ENCODE measurements at places on chromosomes 4 and X. TPM values are rescaled to one million over a fixed set of nuclear protein-coding genes. Genes with fewer than 3 reads are reported as not detected.

Gene PNMA6F
- total RNA-seq = not detected

Gene MTMR8
- total RNA-seq = 1.3 TPM

Gene VCX3A
- total RNA-seq = not detected

Gene C4orf51
- not detected for total RNA-seq

DNA sequence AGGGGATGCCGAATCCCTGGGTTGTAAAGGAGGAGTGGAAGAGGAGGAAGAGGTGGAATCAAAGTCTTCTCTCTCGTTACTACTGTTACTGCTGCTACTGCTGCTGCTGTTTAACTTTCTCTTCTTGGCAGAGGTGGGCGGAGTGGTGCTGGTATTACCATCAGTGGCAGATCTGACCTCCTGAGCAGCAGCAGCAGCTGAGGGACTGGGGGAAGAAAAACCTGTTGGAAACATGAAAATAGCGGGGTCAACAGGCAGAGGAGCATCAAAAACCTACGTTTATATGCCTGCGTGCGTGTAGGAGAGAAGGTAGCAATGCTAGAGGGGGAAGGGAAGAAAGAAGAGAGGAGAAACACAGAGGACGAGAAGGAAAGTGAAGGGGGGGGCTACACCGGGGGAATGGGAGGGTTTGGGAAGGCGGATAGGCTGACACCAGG is 339 bp downstream of the CUL4B start:
- peaks cover 6% of the 10 kb centered on the region for H3K4me1 ChIP-seq
- H3K27ac ChIP-seq = peak overlapping the region; percentile 94
- H3K4me3 ChIP-seq = peak overlapping the region; percentile 75
- H3K36me3 ChIP-seq = no peaks in the 10 kb centered on the region
- peak; percentile 39 for DNase-seq

DNA sequence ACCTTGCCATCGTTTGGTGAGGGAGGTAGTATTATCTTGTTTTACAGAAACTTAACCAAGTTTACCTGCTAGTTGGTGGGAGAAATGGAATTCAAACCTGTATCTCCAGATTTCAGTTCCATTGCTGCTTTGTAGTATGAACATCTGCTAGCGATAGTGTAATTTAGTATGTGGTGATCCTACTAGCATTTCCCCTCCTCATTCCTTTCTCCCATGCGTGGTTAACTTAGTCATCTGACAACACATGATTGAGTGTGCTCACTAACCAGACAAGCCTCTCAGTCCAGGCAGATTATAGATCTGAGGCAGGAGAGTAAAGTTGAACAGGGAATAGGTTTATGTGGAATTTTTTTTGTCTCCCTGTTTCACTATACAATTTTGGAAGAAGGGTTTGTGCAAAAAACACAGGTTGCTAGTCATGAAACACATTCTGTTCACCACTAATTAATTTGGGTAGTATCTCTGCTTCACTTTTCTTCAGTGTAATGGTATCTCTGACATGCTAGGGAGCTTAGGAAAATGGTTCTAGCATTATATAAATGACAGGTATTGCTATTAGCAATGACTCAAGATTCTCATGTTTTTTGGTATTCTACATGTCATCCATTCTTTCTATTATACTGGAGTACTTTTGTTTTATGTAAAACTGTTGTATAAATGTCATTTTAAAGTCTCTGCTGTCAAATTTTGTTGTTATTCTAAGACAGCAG is 21.7 kb downstream of the RBPJ start:
- H3K27me3 ChIP-seq = no peaks in the 10 kb centered on the region
- no peaks in the 10 kb centered on the region for H3K36me3 ChIP-seq
- DNase-seq = no peak
- H3K4me3 ChIP-seq = no peak overlapping the region
- H3K27ac ChIP-seq = no peak overlapping the region
- H3K4me1 ChIP-seq = no peaks in the 10 kb centered on the region

DNA sequence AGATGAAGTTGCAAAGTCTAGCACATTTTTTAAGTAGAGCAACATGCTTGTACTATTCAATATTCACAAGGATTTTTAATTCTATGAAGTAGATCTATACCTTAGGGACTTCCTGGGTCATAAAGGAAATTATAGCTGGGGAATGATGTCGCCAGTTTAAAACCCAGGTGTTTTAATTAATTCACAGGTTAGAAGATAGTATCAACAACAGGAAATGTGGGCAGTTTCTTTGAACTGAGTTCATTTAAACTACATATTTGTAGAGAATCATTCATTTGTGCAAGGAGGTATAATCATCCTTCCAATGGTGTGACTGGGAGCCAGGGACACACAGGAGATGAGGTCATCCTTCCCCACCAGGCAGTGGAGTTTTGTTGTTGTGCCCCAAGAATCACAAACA is 181.3 kb upstream of the KLF3 start:
- no peaks in the 10 kb centered on the region for H3K36me3 ChIP-seq
- no peak overlapping the region for H3K27ac ChIP-seq
- H3K4me1 ChIP-seq = no peaks in the 10 kb centered on the region
- DNase-seq = no peak

DNA sequence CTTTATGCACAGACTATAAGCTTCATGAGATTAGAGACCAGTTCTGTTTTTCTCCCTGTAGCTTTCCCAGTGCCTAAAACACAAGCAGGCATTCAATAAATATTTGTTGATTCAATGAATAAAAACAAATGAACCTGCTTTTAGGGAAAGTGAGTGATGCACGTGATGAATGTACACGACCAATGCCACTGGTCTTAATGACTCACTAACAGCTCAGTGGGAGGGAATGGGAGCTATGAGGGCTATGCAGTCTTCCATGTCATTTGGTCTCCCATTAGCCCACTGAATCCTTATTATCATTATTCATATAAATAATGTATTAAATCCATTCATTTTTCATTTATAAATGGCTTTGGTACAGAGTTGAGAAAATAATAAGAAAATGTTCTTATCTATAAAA is 247.4 kb downstream of the FBXO8 start:
- DNase-seq = no peak
- no peaks in the 10 kb centered on the region for H3K4me1 ChIP-seq
- H3K4me3 ChIP-seq = no peak overlapping the region

- no peak overlapping the region for H3K27ac ChIP-seq
- no peaks in the 10 kb centered on the region for H3K4me1 ChIP-seq
- no peaks in the 10 kb centered on the region for H3K36me3 ChIP-seq
- no peaks in the 10 kb centered on the region for H3K27me3 ChIP-seq
These were observed 23.6 kb downstream of the CPE start for GRCh38 chr4:165402375-165402774.

DNA sequence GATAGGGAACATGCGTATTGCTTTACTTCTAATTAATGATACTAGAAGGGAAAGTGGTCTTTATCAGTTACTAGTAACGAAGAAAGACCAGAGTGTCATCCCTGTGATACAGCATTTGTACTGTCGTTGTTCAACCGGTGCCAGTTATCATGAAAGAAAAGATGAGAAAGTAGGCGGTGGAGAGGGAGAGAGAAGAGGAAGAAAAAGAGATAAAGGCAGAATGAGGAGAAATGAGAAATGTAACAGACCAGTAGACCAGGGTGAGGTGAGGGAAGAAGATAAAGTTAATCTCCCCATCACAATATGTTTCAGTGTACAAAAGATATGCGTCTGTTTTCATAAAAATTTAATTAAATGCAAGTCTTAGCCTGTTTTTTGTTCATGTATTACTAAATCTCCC is 135.2 kb upstream of the HPGD start:
- H3K36me3 ChIP-seq = no peaks in the 10 kb centered on the region
- no peak for DNase-seq
- no peak overlapping the region for H3K27ac ChIP-seq
- H3K27me3 ChIP-seq = no peaks in the 10 kb centered on the region
- no peaks in the 10 kb centered on the region for H3K4me1 ChIP-seq
- H3K4me3 ChIP-seq = no peak overlapping the region

Measured in liver (tissue), 10 donors.